Type B pancreatic cell (in vitro differentiated cells): ENCODE measurements at places on chromosomes 16 and 17. TPM values are rescaled to one million over a fixed set of nuclear protein-coding genes. Genes with fewer than 3 reads are reported as not detected.

Gene RMI2
- 30.0 and 41.3 TPM in 2 replicates for total RNA-seq

Gene HP
- not detected in 2 replicates for total RNA-seq

Gene ABCA3
- total RNA-seq, result 10.5 and 12.5 TPM in 2 replicates

Gene GAS2L2
- 0.22 TPM in 1 of 2 replicates, not detected in the other for total RNA-seq

Gene NPEPPS
- 150 and 186 TPM in 2 replicates for total RNA-seq

Gene PVALEF
- 0.21 TPM in 1 of 2 replicates, not detected in the other for total RNA-seq

Gene ETV4
- 18.3 and 28.2 TPM in 2 replicates for total RNA-seq

Gene RNF222
- 0.24 and 1.1 TPM in 2 replicates for total RNA-seq
